Stimulated activated CD4-positive, alpha-beta T cell treated with anti-CD3 and anti-CD28 coated beads, Interleukin-1b, Interleukin-23, amount 100 ng/mL, for 1 hour (primary cell): ENCODE measurements at places on chromosomes 11 and 22.

GRCh38 chr22:39825661-39826102 lies 67.9 kb downstream of the ENTHD1 start:
- DNase-seq: no peak

GRCh38 chr11:5204787-5205186 lies 4.3 kb upstream of the OR51V1 start:
- DNase-seq: no peak

GRCh38 chr11:31814176-31814868 lies 3.2 kb upstream of the PAX6 start:
- no peak for DNase-seq

GRCh38 chr11:26993965-26994457 lies at the start of gene FIBIN:
TSS of gene FIBIN (plus strand) at chr11:26994112. CDS start at chr11:26994527, 415 bp downstream.
- DNase-seq: no peak

DNA sequence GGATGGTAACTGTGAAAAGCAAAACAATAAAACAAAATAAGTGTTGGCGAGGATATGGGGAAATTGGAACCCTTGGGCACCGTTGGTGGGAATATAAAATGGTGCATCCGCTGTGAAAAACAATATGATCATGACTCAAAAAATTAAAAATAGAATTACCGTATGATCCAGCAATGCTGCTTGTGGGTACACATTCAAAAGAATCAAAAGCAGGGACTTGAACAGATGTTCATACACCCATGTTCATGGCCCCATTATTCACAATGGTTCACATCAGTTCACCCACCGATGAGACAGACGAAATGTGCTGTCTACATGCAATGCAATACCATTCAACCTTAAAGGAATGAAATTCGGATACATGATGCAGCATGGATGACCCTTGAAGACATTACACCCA lies 1.2 kb upstream of the DERL3 start:
- DNase-seq: no peak

- no peak for DNase-seq
Measured at GRCh38 chr22:35541254-35541748, 670 bp downstream of the RASD2 start.

DNA sequence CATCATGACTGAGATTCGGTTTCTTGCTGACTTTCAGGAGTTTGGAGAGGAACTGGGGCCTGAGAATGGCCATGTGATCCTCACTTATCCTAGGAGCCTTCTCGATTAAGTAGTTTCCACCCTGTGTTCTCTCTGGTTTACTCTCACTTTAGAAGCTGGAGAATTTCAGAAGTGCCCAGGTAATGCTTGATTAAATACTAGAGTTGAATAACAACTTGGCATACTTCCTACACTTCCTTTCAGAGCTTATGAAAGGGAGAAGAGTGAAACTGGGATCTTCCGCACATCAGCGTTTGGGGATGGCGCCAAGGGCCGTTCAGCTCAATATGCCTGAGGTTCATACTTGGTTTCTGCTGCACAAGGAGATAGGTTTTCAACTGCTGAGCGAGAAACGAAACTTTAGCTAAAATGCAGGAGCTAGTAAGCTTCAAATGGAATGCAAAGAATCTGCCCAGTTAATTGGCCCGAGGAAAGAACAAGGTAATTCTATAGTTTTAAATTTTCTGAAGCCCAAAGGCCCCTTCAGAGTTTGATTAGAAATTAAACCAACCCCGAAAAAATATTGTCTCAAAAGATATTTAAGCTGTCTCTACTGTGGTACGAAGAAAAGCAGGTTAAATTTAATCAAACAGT lies 823 bp upstream of the MUC15 start:
- no peak for DNase-seq

DNA sequence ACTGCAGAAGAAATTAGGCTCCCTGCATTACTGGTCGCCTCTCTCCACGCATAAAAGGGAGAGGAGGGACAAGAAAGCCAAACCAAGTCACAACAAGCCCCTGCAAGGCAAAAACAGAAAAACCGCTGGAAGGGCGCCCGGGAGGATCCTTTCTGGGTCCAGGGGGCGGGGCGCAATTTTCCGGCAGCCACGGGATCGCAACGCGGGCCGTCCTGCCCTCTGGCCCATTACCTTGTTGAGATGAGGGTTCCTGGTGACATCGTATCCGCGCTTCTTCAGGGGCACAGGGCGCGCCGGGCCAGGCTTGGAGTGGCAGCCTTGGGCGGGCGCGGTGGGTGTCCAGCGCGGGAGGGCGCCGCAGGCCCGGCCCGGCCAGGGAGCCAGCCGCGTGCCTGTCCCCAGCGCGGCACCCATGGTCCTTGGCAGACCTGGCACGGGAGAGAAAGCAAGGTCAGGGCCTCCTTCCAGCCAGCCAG lies 847 bp downstream of the ME3 start:
- DNase-seq: no peak

DNA sequence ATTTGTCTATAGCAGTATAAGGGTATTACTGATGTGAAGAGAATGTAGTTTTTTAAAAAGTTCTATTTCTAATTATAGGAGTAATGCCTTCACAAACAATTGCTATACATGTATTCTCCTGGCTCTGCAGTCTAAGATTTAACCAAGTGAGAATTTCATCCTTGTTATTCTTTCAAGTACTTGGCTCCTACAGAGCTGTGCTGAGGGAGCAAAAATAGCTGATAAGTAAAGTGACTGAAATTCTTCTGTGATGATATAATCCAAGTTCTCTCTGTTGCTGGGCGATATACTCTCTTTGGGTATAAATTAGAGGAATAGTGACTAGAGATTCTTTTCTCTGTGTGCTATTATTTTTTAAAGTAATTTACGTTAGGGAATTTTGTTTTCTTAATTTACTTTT lies 68.0 kb downstream of the PGR start:
- DNase-seq: no peak

- DNase-seq: no peak
Measured at GRCh38 chr11:122523846-122524805, 131.4 kb upstream of the UBASH3B start.

DNA sequence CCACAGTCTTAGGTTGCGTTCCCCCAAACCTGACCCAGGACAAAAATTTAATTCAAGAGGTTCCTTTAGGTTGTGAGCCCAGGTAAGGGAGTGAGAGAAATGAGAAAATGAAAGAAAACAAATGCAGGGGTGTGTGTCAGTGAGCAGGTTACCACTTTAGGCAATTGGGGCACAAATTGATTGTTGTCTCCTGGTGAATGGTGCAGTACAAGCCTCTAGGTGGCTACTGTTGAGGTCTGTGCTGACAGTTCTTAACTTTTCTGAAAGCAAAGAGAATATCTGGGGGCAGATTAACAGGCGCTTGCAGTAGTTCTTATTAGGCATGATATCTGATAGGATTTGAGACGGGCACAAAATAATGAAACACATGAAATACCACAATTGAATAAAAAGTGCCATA lies 894.6 kb downstream of the FAM181B start:
- no peak for DNase-seq

- no peak for DNase-seq
Measured at GRCh38 chr11:9276571-9276970, 11.4 kb upstream of the DENND5A start.

DNA sequence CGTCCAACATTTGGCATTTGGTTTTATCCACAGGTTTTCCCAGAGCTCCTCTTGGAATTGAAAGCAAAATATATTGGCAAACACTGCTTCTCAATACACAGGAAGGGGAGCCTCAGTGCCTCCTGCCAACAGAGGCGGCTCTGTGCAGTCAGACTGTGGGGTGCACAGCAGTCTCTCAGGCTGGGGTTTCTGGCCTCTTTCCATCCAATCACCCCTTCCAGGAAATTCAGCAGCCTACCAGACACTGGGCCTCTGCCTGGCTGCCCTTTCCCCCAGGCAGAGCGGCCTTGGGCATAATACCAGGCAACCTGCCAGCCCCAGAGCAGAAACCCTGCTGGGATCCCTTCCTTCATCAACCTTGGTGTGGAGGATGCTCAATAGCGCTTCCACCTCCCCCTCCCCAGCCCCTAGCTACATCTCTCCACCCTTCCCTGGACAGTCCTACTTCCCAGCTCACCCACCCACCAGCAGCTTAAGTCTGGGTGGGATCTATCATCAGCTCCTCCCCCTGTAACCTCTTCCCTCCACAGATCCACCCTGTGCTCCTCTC lies 17.8 kb upstream of the RAPSN start:
- no peak for DNase-seq
